ENCODE measurements at places on chromosomes 6 and 20.

DNA sequence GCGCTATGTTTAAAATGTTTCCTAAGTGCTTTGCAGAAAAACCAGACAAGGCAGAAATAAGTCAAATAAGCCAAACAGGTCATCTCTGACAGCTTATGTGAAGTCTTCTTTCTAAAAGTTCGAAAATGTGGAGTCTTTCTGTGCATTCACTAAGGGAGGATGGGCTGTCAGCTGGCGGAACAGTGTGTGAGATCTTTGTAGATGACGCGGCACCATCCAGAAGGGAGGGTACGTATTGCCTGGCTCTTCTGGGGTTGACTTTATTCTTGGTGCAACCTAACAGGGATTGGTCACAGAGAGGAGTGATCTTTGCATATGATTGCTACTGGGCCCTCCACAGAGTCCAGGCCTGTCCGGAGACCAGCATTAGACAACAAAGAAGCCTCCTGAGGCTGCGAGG lies 114.5 kb upstream of the EDN1 start:
- DNase-seq, result no peak

DNA sequence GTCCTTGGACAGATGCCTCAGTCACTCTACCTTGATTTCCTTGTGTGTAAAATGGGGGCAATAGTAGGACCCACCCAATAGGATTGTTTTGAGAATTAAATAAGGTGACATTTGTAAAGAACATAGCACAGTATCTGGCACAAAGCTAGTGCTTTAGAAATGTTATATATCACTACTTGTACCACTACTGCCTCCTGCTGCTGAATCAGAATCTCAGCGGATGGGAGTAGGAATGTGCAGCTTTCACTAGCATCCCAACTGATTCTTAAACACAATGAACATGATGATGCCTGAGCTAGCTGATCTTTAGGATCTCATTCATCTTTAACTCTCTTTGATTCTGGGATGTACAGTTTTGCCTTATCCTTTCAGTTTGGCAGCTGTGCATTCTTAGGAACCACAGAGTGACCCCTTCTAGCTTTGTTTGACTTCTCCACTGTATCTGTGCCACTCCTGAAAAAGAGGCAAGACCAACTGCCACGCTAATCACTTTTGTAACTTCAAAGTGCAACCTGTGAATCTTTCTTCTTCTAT lies 7.2 kb downstream of the PBOV1 start:
- DNase-seq, result no peak

DNA sequence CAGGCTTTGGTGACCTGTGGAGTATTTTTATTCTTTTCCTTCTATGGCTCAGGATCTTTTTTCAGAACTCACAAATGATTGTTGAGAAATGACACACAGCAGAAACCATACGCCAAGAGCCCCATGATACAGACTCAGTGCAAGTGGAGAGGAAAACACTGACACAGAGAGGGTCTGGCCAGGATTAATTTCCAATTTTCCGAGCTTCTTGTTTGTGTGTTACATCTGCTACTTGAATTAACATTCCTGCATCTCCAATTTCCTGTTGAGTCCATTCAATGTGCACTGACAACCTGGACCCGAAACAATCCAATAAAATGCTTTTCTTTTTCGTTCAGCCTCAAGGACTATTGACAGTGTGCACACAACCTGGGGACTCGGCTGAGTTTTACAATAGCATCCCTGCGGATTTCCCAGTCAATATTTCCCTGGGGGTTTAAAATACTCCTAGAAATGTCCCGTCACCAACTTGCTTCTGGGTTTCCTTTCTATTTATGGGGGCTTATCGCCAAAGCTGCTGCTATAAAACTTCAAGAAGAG lies 4.9 kb upstream of the MLN start:
- DNase-seq, result no peak

DNA sequence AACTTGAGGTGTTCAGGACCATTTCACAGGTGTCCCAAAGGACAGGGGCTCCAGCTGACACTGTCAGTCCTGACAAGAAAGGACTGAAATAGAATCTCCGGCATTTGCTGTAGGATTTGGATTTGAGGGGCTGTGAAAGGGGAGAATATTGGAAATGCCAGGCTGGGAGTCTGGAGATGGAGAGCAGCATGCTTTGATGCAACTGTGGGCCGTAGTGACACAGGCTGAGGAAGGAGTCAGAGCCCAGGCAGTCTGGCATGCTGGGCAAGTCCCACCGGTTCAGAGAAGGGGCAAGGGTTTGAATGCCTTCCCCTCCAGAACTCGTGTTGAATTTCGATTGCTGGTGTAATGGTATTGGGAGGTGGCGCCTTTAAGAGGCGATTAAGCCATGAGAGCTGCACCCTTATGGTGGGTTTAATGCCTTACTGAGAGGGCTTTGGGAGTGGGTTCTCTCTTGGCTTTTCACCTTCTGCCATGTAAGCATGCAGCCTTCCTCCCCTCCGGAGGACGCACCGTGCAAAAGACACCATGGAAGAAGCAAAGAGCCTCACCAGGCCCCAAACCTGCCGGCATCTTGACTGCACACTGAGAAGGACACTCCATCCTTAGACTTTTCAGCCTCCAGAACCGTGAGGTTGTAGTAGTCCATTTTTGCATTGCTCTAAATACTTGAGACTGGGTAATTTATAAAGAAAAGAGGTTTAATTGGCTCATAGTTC lies 9.4 kb upstream of the PYGB start:
- DNase-seq, result no peak

GRCh38 chr6:166662690-166663089 lies 35.6 kb upstream of the RPS6KA2 start:
- no peak for DNase-seq

DNA sequence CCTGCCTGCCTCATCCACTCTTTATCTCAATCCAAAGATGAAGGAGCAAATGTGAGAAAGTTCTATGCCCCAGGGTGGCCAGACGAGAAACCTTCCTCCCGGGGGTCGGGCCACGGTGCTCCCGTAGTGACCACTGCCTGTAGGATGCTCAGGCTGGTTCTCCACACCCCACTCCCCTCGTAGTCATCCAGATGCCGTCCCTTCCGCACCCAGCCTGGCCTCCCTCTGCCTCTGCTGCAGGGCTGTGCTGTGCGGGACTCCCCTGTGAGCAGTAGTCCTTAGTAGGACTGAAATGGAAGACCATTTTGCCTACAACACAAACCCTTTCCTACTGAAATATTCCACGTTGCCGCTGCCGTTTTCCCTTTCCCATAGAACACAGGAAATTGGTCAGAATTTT lies 2.0 kb downstream of the TMC2 start:
- no peak for DNase-seq

DNA sequence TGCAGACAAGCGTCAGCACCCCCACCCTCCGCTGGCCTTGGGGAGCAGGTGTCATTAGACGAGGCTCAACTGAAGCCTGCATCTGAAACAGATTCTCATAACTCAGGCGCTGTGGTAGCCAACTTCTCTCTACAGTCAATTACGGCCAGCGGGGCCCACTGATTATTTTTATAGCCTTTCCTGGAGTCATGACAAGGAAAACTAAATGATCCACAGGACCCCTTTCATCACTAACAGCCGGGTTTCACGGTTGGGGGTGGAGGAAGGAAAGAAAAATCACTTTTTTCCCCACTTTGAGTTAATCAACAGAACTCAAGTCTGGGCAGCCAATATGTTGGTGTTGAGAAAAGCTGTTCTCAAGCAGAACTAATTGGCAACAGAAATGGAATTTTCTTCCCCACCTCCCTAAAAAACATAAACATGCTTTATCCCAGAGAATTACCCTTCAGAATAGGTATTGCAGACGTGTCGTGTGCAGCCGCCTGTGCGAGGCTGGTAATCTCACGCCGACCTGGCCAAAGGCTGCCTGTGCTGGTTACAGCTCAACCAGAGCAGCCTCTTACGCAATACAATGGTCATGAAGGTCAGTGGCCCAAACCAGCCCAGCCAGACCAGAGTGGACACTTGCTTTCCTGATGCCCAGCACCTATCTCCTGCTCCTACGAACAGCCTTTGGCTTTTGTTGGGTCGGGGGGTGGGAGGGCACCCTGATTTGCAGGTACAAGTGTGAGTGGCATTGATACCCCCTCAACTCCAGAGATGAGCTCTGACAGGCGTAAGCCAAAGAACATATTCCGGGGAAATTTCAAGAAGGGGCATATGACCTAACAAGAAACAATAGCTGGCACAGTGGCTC lies 11.0 kb downstream of the RIPOR3 start:
- no peak for DNase-seq

DNA sequence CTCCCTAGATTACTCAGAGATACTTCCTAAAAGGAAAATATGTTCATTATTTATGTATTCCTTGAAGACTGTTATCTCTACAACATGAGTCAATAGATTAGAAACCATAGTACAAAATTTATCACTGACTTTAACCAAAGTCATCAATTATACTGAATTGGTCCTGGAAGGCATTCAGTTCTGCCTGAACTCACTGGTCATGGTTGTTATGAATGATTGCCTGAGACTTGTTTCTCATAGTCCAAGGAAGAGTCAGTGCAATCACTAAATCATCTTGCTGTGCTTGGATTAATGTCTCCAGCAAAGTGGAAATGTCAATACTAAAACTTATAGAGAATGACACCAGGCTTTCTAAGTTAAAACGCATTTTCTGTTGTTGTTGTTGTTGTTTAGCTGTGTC lies 878.6 kb upstream of the MANEA start:
- no peak for DNase-seq

DNA sequence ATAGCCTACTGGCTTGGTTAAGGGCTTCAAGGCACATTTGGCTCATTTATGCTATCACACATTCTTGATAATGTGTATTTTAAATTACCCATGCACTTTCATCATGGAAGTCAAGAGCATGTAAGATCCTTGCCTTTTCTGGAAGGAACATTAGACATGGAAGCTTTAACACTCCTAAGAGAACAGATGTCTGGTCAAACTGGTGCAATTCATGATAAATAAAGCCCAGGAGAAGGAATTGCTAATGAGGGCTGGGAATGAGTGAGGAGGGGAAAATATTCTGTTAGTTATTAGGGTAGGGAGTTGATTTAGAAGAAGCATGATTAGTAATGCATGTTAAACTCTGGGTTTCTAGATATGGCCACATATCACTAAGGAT lies 688.6 kb upstream of the CITED2 start:
- DNase-seq, result no peak

GRCh38 chr6:134451529-134451928 lies 133.6 kb upstream of the SGK1 start:
- DNase-seq, result no peak

DNA sequence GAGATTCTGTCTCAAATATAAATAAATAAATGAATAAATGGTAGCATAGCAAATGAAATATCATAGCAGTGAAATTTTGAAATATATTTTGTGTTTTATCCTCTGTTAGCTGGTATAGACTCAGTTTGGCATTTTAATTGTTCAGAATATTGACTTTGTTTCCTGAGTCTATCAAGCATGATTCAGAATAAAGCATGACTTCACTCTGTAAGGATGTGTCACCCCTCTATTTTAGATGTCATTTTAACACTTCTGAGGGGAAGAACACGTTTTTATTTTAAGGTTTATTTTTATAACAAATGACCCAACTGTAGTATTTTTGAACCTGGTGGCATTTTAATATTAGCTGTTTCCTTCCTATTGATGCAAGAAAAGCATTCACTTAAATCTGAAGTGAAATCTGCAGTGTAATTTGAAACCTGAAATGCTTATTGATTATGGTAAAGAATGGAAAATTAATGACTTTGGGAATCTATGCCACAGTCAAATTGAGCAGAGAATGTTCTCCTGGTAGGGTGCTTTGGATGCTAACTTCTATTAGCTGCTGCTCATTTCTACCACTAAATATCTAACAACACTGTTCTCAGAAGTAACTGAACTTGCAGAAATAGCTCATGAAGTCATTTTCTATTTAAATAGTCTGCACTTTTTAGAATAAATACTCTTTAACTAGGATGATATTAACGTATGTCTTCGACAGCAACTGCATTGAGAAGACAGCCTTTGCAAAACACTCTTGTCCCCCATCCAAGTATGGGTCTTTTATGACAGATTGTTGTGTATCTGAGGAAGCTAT lies 114.2 kb downstream of the SOX4 start:
- DNase-seq, result no peak

GRCh38 chr20:43761386-43762340 lies 34.9 kb upstream of the GTSF1L start:
- DNase-seq, result no peak

GRCh38 chr6:89966228-89966544 lies 71.9 kb downstream of the GJA10 start:
- no peak for DNase-seq

- DNase-seq, result no peak
Measured at GRCh38 chr6:89944181-89944755, 50.0 kb downstream of the GJA10 start.

DNA sequence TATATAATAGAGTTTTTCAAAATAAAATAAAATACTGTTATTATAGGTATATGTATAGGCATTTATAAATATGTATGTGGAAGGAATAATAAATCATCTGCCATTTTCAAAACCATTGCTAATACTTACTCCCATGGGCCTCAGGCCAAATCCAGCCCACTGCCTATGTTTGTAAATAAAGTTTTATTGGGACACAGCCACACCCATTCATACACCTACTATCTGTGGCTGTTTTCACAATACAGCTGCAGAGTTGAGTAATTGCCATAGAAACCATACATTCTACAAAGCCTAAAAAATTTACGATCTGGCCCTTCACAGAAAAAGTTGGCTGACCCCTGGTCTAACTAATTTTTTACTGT lies 9.5 kb downstream of the ALDH5A1 start:
- DNase-seq, result no peak

DNA sequence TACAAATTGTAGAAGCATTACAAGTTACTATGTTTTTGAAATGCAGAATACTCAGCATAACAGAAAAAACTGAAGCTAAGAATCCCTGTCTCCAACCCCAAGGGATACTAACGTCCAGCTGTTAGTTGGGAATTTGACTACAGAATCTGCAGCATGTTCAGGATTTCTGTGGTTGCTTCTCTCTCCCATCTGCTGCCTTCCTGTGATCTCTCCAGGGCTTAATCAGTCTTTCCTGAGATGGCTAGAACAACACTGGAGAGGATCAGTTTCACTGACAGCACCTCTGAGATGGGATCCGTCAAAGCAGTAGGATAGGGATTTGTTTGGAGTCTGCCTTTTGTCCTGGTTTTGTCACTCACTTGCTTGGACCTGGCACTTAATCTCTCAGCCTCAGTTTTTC lies 73.3 kb upstream of the NUP153 start:
- no peak for DNase-seq
